ENCODE measurements at places on chromosomes 1 and 21. TPM values are rescaled to one million over a fixed set of nuclear protein-coding genes. Genes with fewer than 3 reads are reported as not detected.
A peak's percentile ranks its signal among the peaks of the same experiment; 100 is the strongest.

GRCh38 chr1:229759037-229759435 is 133.0 kb downstream of the URB2 start:
- DNase-seq, result peak; percentile 91

GRCh38 chr1:116755066-116755465 is 836 bp downstream of the CD2 start:
- no peak for DNase-seq

The TCP10L gene
- total RNA-seq, result not detected

DNA sequence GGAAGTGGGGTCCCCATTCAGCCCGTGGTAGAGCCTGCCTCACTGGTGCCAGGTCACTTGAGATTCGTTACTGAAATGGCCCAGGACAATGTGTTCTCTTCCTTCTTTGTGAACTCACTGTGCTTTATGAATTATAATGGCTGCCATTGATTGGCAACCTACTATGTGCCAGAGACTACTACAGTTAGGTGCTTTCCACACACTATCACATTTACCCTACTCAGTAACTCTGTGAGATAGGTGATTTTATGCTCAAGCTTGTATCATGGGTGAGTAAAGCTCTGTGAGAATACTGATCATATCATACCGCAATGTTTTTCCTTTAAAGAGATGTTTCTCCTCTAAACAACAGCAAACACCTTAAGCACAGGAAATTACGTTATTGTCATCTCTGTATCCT is 225.9 kb downstream of the SMYD3 start:
- DNase-seq, result no peak

DNA sequence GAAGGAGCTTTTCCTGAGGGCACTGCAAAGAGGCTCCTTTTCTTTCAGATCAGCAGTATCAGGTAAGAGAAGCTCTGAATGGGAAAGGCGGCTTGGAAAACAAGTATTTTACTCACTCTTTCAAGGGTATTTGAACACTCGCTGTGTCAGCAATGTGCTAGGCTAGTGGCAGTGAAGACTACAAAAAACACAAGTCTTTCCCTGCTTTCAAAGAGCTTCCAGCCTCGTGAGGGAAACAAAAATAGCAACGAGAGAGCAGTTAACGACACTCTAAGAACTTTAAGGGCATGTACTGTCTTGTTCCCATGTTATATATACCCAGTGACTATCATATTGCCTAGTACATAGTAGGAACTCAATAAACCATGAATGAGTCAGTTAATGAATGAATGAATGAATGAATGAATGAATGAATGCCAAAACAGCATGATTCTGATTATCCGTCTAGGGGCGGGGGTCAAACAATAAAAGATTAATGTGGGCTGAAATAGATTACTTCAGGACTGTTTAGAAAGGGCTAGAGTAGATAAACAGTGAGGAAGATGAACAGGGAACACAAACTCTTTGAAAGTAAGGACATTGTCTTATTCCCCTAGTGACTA is 14.2 kb upstream of the MCOLN3 start:
- DNase-seq, result no peak

The G0S2 gene
- total RNA-seq, result 1.7 TPM

DNA sequence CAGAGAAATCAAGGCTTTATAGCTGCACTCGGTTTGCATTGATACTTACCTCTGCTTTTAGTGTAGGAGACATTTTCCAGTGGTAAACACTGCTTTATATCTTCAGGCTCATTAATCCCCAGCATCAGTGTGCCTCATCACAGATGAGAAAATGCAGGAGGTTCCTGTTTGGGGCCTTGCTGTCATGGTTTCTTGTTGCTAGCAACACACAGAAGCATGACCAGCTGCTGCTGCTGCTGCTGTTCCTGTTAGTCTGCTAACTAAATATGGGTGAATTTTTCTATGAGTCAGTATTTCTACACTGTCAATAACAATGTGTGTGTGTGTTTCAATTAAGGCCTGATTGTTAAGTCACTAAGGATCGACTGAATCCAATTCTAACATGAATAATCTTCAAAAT is 85.8 kb upstream of the RGS1 start:
- peak; percentile 95 for DNase-seq

DNA sequence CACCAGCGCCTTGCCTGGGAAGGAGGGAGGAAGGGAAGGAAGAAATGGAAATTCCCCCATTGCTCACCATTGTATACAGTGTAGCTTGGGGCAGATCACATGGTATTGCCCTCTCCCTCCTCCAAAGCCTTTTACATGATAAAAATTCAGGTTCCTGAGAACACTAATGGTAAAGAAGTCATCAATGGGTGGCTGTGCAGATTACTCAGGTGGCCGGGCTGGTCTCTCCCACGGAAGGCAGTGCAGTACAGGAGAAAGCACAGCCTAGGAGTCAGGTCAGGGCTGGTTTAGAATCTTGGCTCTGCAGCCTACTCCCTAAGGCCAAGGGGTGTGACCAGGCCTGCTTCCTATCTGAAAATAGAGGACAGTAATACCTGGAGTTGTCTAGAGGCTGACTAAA is 107.9 kb downstream of the SUSD4 start:
- DNase-seq, result no peak

DNA sequence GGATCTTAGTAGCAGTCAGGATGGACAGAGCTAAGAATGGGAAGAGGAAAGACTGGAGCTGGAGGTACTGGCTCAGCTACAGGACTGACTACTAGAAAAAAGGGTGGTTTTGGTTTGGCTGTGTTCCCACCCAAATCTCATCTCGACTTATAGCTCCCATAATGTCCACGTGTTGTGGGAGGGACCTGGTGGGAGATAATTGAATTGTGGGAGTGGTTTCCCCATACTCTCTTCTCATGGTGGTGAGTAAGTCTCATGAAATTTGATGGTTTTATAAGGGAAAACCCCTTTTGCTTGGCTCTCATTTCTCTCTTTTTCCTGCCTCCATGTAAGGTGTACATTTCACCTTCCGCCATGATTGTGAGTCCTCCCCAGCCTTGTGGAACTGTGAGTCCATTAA is 466.5 kb upstream of the DEPDC1 start:
- no peak for DNase-seq

The GBP5 gene
- total RNA-seq, result not detected

The C1orf87 gene
- total RNA-seq, result not detected

DNA sequence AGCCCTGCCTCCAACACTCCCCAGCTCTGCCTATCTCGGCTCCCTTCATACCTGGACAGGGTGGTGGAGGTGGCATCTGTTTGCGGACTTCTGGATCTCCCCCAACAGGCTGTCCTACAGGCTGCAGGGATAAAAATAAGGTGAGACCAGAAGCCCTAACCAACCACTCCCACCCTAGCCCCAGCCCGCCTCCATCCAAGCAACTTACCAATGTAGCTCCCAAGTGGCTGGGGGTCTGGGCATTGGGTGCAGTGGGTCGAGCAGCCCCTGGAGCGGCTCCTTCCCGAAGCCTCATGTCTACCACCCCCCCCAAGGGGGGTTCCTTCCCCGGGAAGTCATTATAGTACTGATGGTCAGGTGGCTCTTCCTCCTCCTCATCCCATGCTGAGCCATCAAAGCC is 4.4 kb downstream of the SHC1 start:
- DNase-seq, result no peak

DNA sequence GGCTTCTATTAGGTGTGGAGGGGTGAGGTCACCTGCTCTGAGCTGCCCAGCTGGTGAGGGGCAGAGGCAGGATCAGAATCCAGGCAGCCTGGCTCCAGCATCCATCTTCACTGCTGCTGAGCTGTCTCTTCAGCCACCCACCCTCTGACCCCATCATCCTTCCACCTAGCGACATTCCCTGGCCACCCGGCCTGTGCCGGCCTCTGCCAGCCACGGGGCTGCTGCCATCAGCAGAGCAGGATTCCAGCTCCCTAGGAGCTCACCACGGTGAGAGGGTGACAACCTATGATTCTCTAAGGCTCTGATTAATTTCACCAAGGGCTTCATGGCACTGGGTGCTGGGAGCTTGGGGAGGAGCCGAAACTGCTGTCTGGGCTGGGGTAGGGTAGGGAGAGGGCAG is 32.1 kb downstream of the ALPL start:
- DNase-seq, result no peak

The CFAP141 gene
- not detected for total RNA-seq

All from HFFc6 (cell line).